Fibroblast of lung (primary cell): ENCODE measurements at places on chromosomes 12 and 14.

DNA sequence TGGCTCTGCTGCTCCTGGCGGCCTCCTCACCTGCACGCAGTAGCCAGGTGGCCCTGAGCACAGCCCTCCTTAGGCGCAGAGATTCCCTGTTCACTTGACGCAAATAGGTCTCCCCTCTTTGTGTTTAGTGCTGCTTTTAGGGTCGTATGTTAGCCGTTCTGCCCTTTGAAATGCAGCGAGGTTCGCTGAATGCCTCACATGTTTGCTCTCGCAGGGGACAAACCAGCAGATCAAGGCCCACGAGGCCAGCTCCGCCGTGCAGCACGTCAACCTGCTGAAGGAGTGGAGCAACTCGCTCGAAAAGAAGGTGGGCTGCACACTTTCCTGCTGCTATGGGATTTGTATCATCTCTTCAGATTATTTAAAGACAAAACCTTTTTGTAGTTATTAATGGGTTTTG is 31.4 kb upstream of the AMN start:
- H3K27me3 ChIP-seq = no peaks in the 10 kb centered on the region
- no peak for DNase-seq
- H3K36me3 ChIP-seq = no peaks in the 10 kb centered on the region
- no peak overlapping the region for H3K27ac ChIP-seq

GRCh38 chr12:125902991-125903390 is 837.8 kb downstream of the AACS start:
- H3K27ac ChIP-seq = no peak overlapping the region
- no peak for DNase-seq
- no peaks in the 10 kb centered on the region for H3K36me3 ChIP-seq
- no peaks in the 10 kb centered on the region for H3K4me1 ChIP-seq

DNA sequence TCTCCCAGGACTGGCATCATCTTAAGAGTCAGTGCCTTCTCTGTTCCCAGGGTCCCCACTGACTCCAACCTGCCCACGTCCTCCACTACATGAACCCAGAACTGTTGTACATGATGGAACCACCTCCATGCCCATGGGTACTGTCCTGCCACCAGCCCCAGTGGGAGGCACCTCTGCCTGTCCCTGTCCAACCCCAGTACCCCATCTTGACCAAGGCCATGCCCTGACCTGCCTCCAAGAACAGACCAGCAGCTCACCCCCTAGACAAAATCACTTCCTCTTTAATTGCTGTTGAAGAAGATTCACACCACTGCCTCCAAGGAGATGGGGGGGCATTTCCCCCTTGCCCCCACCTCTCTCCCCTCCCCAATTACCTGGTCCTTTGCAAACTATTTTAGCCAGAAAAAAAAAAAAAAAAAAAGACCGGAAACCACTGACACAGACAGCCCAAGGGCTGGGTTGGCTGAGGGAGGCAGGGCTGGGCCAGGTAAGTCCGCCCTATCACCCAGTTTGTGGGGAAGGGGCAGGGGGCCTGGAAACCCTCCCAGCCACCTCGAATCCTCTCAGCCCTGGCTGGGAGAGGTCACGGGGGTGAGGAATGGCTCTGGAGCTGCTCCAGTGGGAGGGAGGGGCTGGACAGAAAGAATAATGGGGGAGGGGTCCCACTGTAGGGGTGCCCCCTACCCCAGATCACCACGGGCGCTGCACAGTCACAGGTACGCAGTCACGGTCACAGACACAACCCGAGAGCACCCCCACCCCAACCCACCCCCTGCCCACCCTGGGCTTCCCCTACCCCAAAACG is 13.4 kb downstream of the AGAP2 start:
- DNase-seq = no peak
- no peaks in the 10 kb centered on the region for H3K27me3 ChIP-seq
- peaks cover 8% of the 10 kb centered on the region for H3K36me3 ChIP-seq
- peaks cover 5% of the 10 kb centered on the region for H3K4me1 ChIP-seq

DNA sequence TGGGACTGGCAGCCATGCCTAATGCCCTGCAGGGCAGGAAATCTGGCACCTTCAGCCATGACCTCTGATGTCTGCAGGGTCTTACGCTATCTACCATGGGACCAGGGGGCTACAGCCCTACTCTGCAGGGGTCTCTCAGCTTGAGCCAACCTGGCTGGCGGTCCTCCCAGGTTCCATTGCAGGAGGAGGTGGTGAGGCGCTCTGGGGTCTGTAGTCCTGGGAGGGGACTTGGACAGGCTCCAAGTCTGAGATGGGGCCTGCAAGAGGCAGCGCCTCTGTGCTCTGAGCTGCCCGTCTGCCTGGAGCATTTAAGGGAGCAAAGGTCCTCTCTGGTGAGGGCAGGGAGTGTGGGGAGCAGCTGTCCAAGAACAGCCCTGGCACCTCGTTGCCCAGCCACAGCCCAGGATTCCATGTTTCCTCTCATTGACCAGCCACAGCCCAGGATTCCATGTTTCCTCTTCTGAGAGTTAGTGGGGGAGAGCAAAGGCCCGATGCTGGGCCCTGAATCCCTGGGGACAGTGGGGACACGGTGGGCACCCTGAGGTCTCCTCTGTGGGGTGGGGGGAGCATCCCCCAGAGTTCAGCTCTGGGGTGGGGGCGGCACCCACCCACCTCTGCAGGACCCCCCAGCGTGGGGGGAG is 655 bp downstream of the PLD4 start:
- no peak for DNase-seq
- H3K4me3 ChIP-seq = no peak overlapping the region
- H3K27ac ChIP-seq = no peak overlapping the region

GRCh38 chr12:11136075-11136474 is 1.6 kb upstream of the TAS2R30 start:
- H3K27me3 ChIP-seq = no peaks in the 10 kb centered on the region
- H3K27ac ChIP-seq = no peak overlapping the region
- no peaks in the 10 kb centered on the region for H3K36me3 ChIP-seq
- no peak for DNase-seq

GRCh38 chr14:23729720-23730387 is 93.7 kb downstream of the DHRS2 start:
- DNase-seq = no peak
- H3K36me3 ChIP-seq = no peaks in the 10 kb centered on the region
- H3K27ac ChIP-seq = no peak overlapping the region
- no peaks in the 10 kb centered on the region for H3K4me1 ChIP-seq

- no peaks in the 10 kb centered on the region for H3K27me3 ChIP-seq
- no peaks in the 10 kb centered on the region for H3K36me3 ChIP-seq
- H3K27ac ChIP-seq = no peak overlapping the region
- no peak for DNase-seq
- no peaks in the 10 kb centered on the region for H3K4me1 ChIP-seq
Observed at GRCh38 chr14:83255727-83256090, 1722.1 kb upstream of the SEL1L start.

- no peak overlapping the region for H3K4me3 ChIP-seq
- no peaks in the 10 kb centered on the region for H3K4me1 ChIP-seq
- peak; percentile 50 for DNase-seq
Observed at GRCh38 chr12:94783862-94784261, 133.5 kb upstream of the TMCC3 start.

DNA sequence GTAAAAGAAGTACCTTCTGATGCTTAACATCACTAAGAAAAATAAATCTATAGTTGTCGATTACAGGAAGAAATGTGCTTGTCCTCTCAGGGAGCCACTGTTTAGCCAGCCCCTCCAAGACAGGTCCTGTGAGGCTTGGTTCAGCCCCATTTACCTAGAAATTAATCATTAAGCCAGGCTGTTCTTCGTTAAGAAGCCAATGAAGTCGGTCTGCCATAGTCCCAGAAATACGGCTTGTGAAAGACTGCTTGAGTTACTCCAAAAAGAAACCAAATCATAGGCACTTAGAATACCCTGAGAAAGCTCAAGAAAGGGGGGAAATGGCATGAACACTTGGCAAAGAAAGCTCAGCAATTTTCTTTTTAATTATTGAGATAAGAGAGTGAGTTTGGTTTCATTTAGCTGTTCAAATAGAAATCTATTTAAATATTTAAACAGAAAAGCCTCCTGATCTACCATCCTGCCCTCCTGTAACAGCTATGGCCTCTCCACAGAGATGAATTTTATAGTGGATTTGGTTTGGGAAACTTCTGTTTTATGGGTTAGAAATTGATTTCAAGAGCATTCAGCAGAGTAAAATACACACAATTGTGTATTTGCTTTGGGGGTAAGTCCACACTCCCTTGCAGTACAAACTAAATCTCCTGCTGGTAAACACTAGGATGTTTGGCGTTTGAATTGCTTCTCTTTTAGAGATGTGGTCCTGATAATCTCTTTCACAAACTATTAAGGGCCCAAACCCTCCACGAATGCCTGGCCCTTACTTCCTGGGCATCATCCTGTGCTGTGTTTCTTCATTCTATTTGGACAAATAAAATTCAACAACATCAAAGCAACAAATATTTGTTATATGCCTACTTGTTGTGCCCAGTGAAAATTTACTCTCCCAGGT is 234.4 kb downstream of the SEC23A start:
- no peaks in the 10 kb centered on the region for H3K4me1 ChIP-seq
- H3K27ac ChIP-seq = no peak overlapping the region
- no peaks in the 10 kb centered on the region for H3K36me3 ChIP-seq
- H3K27me3 ChIP-seq = no peaks in the 10 kb centered on the region
